ENCODE measurements at places on chromosomes 3 and 15.

DNA sequence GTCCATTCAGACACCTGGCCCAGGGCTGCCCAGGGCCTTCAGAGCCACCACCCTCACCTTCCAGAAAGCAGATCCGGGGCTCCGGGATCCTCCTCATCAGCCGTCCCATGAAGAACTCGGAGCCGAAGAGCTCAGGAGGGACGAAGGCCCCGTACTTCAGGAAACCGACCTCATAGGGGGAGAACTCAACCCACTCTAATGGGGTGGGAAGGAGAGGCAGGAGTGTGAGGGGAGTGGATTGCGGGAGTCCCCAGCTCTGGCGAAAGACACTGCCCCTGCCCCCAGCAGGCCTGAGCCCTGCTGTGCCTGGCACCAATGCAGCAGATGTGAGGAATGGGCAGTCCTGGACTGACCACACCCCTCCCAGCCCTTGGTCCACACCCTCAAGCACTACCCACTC is 22.6 kb downstream of the PLA2G4D start:
- no peak for DNase-seq

- DNase-seq = no peak
Observed at GRCh38 chr3:192435241-192435640, 292.1 kb downstream of the FGF12 start.

DNA sequence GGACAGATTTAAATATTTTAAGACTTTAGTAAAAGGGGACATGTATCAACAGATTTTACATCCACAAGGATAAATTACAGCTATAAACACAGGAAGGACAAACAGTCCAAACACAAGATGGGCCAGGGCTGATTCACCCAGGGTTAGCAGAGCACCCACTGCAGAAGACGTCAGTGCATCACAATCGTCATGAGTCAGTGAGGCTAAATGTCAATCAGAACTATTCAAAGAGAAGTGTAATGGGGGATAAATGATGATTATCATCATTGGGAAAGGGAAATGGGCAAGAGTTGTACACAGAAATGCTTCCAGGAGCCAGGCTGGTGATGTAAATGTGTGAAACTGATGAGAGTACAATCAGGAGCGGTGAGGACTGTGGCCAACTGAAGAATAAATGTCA is 226.8 kb downstream of the PLCL2 start:
- no peak for DNase-seq

GRCh38 chr15:78822514-78822913 is 11.2 kb upstream of the ADAMTS7 start:
- no peak for DNase-seq

- no peak for DNase-seq
Observed at GRCh38 chr3:168870892-168871291, 775.2 kb upstream of the GOLIM4 start.

DNA sequence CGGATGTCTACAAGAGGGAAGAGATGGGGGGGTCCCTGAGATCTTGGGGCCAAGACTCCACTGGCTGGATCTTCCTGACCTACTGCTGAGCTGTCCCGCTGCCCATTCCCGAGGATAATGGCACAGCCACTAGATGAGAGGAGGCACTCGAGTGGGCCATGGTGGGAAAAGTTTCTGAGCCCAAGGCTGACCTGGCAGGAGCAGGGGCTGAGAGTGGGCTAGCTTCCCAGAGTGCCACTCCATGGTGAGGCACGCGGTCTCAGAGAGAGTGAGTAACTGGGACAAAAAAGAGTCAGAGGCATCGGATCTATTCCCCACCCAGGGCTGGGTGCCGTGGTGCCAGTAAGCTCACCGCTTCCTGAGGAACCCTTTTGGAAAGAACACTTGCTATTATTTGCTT is 10.9 kb downstream of the SLC51B start:
- no peak for DNase-seq

DNA sequence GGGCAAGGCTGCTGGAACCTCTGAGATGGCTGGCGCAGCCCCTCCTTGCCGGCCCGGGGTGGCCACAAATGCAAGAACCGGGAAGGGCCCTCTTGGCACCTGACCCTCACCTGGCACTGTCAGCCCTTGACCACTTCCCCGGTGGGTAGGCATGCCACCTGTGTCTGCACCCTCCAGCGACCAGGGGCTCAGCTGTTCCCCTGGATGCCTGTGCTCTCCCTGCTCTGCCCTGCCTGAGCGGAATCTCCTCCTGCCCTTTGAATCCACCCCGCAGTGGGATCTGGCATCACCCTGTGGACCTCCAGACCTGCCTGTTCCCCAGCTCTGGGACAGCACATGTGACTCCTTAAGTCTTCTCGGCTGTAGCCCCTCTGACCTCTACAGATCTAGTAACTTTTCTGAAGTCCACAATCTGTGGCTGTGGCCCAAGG is 26.1 kb upstream of the FGD5 start:
- no peak for DNase-seq

DNA sequence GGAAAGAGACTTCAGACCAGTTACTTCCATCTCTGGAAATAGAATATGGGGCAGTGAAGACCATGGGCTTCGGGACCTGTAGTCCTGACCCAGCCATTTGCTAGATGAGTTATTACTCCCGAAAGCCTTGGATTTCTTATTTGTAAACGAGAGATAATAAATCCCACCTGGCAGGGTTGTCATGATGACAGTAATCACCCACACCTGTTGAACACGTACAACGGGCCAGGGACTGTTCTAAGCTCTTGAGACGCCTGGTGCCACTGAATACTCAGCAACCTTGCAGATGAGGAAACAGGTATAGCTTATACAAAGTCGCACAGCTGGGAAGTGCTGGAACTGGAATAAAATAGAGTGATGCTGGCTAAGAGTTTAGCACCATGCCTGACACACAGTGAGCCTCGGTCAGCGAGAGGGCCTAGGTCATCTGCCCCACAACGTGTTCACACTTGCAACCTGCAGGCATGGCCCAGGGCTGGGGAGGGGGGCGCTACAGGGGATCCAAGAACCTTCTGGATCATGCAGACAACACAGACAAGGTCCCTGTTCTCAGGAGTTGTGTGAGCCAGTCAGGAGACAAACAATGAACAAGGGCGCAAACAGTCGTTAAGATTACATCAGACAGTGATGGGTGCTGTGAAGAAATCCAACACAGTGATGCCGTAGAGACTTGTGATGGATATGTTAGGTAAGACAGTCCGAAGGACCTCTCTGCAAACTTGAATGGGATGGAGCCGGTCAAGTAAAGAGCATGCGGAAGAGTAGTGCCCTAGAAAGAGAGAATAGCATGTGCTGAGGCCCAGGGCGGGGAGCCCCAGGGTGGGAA is 89.2 kb downstream of the CORO2B start:
- DNase-seq = no peak

DNA sequence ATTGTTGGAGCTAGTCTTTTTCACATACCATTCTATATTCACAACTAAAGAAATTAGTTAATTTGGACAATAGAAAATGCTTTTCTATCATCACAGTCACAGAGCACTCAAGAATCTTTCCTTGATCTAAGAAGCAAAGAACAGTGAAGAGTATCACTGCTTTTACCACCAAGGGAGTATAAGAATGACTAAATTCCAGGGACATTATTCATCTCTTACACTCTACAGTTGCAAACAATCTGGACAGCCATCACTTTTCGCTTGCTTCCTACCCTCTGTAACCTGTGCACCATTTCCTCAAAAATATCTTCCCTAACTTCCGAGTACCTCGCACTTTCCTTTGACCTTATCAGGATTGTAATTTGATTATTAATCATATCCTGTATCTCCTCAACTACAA is 359.5 kb upstream of the TMCO5A start:
- DNase-seq = no peak

DNA sequence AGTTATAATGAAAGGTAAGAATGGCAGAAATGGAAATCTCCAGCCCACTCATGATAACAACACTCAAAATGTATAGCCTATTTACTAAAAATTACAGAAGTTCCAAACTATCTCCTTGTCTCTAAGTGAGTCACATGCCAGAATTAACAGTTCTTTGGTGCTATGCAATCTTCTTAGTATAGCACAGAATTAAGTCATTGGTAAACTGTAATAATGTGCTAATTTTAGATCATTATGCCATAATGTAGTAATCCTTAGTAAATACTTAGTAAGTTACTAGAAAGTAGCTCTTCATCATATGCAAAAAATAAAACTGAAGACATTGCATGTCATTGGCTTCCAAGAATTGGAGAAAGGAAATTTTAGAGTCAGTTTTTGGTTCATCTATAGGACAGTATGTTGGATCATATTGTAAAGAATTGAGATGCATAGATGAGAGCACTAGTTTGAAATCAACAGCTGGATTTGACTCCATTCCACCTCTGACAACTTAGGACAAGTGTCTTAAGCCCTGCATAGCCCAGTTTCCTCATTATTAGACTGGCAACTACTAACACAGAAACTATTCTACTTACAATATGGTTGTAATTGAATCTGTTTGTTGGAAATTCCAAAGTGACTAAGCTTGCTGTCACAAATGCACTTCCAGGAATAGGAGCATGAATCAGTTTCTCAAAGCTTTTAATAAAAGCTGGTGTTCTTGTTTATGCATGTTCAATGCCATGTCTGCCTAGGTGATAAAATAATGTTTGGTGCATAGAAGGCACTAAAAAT is 40.1 kb upstream of the CD47 start:
- DNase-seq = no peak

Data from NCI-H526 treated with DMSO at 0.1 percent for 48 hours (cell line).